ENCODE measurements at places on chromosomes 3 and 15. TPM values are rescaled to one million over a fixed set of nuclear protein-coding genes. Genes with fewer than 3 reads are reported as not detected.

DNA sequence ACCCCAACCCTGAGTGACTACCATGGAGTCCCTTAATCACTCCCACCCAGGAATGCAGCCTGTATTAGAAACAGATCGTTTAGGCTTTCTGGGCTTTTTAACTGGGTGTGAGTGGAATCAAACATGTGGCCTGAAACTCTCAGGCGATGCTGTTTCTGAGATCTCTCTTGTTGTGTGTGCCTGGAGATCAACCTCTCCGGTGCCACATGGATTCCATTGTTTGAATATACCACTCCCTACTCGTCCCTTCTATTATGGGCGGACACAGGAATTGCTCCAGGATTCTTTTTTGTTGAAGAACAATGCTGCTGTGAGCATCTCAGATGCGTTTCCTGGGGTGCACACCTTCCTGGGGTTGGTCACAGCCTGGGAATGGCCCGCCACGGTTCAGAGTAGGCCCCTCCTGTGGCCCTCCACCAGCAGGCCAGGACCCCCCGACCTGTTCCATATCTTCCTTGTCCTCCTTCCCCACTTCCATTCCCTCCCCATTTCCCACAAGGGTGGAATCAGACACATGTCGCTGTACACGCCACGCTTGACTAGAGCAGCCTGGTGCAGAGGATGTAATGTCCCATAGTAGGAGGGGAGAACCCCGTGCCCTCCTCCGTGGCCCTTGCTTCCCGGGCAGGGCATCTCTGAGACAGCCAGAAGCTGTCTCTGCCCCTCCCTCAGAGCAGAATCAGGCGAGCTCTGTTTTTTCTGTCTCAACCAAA lies 36.4 kb upstream of the PRR23E start:
- no peak for DNase-seq

DNA sequence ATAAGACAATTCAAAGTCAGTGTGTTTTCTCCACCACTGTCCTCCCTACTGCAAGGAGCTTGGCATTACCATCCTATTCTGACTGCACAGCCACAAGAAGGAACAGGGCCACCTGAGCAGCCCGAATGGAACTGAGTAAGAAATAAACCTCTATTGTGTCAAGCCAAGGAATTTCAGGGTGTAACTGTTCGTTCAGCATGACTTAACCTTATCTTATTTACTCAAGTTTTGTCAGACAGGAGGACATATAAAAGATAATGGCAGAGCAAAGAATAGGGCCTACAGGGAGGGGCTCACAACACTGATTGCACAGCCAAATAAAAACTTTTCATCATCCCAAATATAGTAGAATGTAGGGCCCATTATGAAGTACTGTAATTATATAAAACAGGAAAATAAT lies 236.1 kb downstream of the NEK10 start:
- DNase-seq: no peak

GRCh38 chr3:21991061-21991460 lies 240.1 kb upstream of the ZNF385D start:
- DNase-seq: no peak

DNA sequence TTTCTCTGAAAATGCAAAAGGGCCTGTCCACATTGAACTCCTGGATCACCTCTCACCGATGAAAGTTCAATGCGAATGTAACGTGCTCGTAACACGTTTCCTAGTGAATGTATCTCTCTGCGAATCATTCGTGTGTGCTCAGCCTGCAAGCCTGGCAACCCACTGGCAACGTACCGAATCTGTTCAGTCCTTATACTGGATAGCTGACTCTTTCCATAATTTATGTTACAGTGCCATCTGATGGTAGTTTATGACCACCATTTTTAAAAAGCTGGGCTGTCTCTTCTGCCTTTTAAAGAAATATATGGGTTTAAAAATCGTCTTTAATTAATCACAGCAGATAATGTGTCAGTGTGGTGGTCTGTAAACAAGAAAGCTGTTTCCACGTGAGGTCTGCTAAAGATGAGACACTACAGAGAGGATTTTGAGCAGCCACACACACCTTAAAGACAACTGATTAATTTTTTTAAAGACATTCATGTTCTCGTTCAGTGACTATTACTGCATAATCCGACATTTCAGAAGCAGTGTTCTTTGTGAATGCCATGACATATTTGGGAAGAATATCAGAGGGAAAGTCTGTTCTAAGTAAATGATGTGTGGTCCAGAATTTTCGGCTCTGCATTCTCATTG lies 69.4 kb upstream of the FOXP1 start:
- peak; percentile 78 for DNase-seq

GRCh38 chr15:63414474-63415120 lies 33.0 kb upstream of the CA12 start:
- DNase-seq: no peak

- no peak for DNase-seq
These were observed 364 bp upstream of the CADPS start for GRCh38 chr3:62875558-62876002.

DNA sequence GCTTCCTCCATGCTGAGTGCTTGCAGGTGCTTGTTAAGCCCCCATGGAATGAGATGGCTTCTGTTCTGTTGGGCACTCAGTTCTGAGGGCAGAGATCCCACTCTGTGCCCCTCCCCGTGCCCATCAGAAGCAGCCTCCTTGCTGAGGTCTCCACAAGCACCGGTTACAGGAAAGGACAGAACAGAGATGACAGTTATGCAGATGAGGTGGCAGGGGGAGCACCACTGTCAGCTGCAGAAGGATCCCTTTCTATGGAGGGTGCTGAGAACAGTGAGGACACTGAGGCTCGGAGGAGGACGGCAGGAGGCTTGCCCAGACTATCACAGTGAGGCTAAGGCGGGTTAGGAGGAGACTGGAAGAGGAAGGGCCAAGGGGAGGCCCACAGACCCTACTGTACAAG lies 12.4 kb downstream of the CACNA2D2 start:
- no peak for DNase-seq

- no peak for DNase-seq
These were observed 1.3 kb downstream of the ATXN7 start for GRCh38 chr3:63864965-63865327.

GRCh38 chr3:25870452-25870851 lies 80.6 kb downstream of the OXSM start:
- DNase-seq: no peak

DNA sequence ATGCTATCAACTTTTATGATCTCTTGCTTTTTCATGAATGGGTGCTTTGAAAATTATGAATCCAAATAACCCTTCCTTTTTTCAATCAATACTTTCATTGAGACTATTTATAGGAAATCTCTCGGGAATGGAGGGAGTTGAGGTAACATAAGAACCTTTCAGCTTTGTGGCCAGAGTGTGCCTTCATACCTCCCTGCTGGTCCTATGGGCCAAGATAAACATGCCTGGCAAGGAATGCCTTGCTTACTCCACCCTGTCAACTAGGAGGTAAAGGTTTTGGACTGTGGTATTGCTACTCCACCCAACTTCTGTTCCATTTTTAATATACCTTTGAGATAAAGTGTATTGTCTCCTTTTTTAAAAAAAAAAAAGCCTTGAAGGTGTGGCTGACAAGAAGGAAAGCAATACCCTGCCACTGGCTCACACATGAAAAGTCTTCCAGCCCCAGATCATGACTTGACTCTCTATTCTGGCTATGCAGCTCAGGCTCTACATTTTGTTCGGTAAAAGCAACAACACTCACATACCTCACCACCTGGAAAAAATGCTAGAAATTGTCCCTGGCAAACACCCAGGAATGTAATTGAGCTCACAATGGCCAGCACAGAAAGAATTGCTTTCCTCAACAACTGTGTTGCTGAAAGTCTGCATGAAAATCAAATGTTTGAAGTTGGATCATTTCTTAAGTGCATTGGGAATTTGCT lies 35.8 kb downstream of the COL8A1 start:
- DNase-seq: no peak

DNA sequence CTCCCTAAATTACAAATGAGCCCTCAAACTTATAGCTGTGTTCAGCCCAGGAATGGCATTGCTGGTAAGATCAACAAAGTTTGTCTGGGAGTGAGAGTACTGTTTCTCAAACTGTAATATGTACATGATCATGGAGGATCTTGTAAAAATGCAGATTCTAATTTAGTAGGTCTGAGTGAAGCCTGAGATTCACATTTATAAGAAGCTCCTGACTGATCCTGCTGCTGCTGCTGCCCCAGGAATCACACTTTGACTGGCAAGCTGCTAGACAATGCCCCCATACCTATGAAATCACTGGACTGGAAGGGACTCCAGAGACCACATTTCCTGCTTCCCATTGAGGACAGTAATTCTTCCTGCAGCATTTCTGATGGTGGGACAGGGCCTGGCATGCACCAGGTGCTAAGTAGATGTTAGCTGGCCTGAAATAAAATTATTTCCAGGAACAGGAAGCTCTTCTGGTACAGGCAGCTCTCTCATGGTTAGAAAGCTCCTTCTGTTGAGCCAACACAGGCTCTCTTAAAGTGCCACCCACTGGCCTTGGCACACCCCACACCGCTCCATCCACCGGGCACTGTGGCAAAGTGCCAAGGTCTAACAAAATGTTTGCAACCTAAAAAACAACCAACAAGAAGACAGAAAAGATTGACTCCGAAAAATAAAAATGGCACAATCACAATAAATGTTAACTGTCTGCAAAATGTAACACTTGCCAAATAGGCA lies 36.7 kb upstream of the ZNF710 start:
- DNase-seq: no peak

DNA sequence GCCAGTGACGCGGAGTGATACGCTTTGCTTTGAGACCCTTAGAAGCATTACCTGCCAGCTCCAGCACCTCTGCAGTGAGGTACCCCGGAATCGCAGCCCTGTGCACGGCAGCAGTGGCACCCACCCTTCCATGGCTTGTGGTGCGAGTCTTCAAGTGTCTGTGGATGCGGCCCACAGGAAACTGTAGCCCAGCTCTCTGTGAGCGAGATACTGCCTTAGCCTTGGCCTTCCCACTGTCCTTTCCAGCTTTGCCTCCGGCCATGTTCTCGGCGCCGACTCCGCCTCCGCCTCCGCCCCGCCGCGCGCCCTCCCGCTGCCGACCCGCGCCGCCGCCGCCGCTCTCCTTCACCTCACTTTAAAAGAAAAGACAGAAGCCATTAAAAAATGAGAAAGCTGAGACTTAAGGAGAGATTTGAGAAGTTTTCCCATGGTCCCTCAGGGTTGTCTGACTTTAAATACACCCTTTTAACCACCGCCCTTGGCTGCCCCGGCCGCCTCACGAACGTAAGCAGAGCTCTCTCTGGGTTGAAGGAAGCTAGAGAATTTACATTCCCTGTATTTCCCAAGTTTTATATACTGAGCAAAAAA lies 78.5 kb upstream of the FAM174B start:
- no peak for DNase-seq

DNA sequence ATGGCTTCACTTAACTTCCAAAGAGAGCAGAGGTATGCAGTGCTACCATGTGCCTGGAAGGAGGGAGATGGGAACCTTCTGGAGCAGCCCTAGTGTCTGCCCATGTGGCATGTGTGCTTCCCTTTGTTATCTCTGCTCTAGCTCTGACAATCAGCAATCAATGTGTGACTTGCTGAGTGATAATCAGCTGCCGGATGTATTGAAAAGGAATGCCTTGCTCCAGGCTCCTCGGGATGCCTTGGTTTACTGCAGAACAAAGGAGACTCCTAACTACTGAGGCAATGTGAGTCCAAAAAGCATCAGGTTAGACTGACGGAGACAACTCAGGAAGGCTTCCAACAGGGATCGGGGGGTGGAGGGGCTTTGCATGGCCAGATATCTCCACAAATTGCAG lies 36.0 kb upstream of the CORO2B start:
- no peak for DNase-seq

Gene MORC1
- total RNA-seq: 0.07 TPM

Gene MELTF
- 5.3 TPM for total RNA-seq

Gene SKOR1
- not detected for total RNA-seq

Gene GOLGA8N
- total RNA-seq: 6.5 TPM

Gene IGSF10
- total RNA-seq: 0.35 TPM

Gene CCR3
- total RNA-seq: not detected

Gene GLT8D1
- 23.0 TPM for total RNA-seq

Measured in right lobe of liver (tissue), 6 donors.